Suppressor macrophage (primary cell): ENCODE measurements at places on chromosomes 1 and 21.

- no peak for DNase-seq
These were observed 41.1 kb downstream of the SLC9A1 start for GRCh38 chr1:27113861-27114260.

- DNase-seq: no peak
These were observed 6.9 kb downstream of the CSRP1 start for GRCh38 chr1:201499795-201500669.

DNA sequence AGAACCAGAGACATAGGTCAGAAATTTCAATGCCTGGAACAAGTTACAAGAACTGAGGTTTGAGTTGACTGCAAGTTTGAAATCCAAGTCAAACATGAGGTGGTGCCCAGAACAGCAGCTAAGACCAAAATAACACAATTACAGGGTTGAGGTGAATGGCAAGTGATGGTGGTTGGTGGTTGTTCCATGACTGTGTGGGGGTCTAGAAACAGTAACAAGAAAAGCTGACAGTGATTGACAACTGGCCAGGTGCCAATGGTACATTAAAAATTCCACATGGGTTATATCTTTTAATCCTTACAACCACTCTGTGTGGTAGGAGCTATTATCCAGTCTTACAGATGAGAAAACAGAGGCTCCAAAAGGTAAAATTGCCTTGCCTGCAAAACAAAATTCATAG is 32.0 kb downstream of the RIMS3 start:
- DNase-seq: no peak

- DNase-seq: no peak
These were observed 116.9 kb upstream of the TIAM1 start for GRCh38 chr21:31460980-31461379.

GRCh38 chr1:202348005-202348508 is 442 bp upstream of the PPP1R12B start:
- DNase-seq: no peak

DNA sequence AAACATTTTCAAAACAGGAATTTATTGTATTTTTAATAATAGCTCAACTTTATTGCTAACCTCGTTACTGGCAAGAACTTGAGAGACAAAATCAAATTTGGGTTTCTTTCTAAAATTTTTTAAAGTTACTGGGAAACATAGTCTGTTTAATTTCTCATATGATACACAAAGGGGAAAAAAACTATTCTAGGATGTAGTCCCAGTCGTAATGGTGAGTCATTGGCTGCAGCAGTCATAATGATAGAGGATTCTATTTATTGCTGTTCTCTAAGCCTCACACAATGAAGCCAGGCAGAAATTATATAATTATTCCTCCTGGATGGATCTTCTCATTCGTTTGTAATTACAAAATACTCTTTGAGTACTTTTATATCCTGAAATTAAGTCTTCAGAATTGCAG is 326.5 kb upstream of the SGIP1 start:
- no peak for DNase-seq

- DNase-seq: no peak
These were observed 31.4 kb downstream of the DDR2 start for GRCh38 chr1:162663589-162664106.

- DNase-seq: no peak
These were observed 13.8 kb downstream of the AGT start for GRCh38 chr1:230700132-230700531.

DNA sequence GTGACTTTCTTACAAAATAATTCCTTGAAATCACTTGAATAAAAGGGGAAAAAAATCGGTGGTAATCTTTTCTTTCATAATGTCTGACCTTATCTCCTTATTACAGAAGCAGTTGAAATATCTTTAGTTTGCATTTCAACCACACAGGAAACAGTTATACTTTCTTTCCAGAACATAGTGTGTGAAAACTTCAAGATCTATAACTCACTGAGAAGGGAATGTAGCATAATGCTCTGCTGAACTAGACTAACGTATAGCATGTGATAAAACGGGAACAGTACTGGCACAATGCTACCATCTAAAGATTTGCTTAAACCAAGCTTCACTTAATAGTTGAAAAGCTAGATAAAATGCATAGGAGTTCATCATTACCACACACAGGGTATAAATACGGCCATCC is 45.0 kb downstream of the VAV3 start:
- DNase-seq: no peak

DNA sequence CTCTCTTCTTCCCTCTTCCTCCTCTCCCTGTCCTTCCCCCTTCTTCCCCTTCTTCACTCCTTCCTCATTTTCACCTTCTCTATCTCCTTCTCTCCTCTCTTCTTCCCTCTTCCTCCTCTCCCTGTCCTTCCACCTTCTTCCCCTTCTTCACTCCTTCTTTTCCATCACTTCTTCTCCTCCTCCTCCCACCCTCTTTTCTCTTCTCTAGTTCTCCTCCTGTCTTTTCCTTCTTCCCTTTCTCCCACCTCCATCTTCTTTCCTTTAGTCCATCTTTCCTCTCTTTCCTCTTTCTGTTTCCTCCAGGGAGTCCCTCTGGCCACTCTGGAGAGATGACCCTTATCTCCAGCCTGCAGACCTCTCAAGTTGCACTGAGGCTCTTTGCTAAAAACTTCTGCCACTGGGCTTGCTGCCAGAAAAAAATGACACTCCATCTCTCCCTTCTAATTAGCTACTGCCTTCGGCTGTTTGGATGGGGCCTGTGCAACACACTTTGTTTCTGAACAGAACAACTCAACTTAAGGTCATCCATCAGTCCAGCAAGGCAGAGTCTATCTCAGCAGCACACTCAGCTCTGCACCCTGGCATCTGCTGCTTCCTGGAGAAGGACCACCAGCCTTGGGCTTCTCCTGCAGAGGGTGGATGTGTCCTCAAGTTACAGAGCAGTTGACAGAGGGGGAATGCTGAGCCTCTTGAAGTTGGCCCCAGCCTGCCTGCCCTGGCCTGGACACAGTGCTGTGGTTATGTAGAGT is 538.8 kb downstream of the MATN1 start:
- no peak for DNase-seq

GRCh38 chr1:157785248-157785647 is 8.3 kb upstream of the FCRL2 start:
- peak; percentile 54 for DNase-seq

GRCh38 chr1:38129971-38130370 is 83.4 kb upstream of the POU3F1 start:
- DNase-seq: no peak

DNA sequence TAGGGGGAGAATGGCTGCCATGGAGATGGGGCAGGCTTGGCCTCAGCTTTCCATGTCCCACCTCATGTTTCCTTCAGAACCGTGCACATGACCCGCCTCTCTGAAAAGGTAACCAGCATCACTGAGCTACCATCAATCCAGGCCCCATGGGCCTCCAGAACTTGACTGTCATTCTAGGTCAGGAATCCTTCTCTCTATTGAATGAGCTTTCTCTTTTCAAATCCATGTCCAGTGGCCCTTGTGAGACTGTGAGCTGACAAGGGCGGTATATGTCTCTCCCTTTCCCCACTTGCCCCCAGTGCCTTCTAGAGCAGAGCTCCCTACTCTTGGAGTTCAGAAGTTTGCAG is 4.4 kb downstream of the CSRP1 start:
- DNase-seq: no peak
